ENCODE measurements at places on chromosomes 6 and 20.

- DNase-seq = peak; percentile 16
Measured at GRCh38 chr20:5168651-5169396, 42.0 kb downstream of the CDS2 start.

- no peak for DNase-seq
Measured at GRCh38 chr6:113920663-113921267, 50.2 kb downstream of the HDAC2 start.

DNA sequence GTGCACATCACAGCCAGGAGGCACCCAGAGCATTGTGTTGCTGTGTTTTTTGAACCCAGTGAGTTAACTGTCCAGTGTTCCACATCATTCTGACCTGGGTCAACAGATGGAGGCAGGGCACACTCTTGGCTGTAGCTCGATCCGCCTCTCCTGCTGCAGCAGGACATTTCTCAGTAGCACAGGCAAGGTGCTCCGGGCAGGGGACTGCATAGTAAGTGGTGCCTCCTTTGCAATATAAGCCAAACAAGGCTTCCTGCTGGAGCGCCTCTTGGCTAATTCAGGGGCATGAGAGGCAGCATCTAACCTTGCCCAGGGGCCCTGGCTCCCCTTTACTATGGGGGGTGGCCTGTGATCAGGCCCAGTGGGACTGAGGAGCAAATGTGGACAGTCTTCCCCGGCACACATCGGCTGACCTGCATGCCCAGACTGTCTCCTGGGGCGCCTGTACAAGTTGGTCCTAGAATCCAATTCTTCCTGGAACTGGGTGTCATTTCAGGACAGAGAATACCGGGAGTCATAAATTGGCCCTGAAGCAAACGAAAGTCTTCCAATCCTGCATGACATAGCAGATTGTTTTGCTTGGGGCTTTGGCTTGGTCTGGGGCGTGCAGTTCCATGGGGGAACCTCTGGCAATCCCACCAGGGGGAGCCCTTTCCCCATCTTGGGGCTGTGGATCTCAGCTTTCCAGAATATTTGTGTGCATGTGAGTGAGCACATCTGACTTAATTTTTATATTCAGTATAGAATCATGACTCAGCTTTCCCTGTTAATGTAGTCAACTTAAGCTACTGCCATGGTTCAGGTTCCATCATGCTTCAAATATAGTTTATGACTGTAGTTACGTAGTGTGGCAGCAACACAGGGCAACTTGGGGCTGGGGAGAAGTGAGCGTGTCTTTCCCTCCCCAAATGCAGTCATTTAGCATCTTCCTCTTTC is 56.0 kb upstream of the DDR1 start:
- DNase-seq = peak; percentile 80

DNA sequence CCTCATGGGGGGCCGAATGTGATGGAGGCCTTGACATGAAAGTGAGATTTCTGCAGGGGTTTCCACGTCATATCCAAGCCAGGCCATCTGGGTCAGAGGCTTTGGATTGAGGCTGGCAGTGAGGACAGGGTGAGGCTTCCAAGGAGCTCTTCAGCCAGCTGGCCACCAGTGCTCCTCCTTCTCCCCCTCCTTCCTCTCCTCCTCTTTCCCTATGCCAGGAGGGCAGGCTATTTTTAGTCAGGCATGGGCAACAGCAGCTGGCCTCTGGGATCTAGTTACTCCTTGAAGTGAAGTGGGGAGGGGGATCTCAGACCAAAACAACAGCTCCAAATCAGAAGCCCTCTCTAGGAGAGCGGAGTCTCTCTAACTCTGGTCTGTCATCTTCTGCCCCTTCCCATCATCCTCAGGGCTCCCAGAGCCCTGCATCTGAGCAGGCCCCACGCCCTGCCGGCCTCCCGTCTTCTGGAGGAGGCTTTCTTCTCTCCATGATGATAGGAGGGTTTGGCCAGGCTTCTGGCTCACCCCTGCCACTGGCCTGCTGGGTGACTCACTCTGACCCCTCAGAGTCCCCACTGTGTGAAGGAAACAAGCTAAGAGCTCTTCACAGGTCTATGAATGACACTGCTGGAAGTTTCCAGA is 612 bp downstream of the TNNC2 start:
- no peak for DNase-seq

DNA sequence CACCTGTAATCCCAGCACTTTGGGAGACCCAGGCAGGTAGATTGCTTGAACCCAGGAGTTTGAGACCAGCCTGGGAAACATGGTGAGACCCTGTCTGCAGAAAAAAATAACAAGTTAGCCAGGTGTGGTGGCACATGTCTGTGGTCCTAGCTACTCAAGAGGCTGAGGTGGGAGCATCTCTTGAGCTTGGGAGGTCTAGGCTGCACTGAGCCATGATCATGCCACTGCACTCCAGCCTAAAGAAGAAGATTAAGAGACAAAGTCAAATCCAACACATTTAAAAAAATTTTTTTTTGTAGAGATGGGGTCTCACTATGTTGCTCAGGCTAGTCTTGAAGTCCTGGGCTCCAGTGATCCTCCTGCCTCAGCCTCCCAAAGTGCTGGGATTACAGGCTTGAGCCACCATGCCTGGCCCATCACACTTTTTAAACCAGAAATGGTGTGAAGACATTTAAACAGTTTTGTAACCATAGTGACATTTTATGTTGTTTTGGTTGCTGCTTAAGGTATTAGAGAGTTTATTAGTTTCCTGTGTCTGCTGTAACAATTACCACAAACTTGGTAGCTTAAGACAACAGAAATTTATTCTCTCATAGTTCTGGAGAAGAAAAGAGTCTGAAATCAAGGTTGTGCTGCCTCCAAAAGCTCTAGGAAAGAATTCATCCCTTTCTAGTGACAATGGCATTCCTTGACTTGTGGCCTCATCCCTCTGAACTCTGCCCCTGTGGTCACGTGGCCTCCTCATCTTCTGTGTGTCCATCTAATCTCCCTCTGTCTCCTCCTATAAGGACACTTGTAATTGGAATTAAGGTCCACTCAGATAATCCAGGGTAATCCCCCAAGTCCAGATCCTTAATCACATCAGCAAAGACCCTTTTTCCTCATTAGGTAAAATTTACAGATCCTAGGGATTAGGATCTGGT is 104.6 kb upstream of the TNFAIP3 start:
- no peak for DNase-seq

GRCh38 chr6:126086560-126086959 is 100.2 kb downstream of the TRMT11 start:
- DNase-seq = no peak

GRCh38 chr6:68372991-68373390 is 262.1 kb upstream of the ADGRB3 start:
- DNase-seq = no peak

DNA sequence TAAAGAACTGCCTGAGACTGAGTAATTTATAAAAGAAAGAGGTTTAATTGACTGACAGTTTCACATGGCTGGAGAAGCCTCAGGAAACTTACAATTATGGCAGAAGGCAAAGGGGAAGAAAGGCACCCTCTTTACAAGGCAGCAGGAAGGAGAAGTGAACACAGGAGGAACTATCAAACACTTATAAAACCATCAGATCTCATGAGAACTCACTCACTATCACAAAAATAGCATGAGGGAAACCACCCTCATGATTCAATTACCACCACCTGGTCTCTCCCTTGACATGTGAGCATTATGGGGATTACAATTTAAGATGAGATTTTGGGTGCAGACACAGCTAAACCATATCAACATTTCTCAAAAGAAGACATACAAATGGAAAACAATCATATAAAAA is 266.3 kb downstream of the EPM2A start:
- DNase-seq = no peak

GRCh38 chr20:53157443-53158408 is 185.6 kb downstream of the TSHZ2 start:
- peak; percentile 31 for DNase-seq

DNA sequence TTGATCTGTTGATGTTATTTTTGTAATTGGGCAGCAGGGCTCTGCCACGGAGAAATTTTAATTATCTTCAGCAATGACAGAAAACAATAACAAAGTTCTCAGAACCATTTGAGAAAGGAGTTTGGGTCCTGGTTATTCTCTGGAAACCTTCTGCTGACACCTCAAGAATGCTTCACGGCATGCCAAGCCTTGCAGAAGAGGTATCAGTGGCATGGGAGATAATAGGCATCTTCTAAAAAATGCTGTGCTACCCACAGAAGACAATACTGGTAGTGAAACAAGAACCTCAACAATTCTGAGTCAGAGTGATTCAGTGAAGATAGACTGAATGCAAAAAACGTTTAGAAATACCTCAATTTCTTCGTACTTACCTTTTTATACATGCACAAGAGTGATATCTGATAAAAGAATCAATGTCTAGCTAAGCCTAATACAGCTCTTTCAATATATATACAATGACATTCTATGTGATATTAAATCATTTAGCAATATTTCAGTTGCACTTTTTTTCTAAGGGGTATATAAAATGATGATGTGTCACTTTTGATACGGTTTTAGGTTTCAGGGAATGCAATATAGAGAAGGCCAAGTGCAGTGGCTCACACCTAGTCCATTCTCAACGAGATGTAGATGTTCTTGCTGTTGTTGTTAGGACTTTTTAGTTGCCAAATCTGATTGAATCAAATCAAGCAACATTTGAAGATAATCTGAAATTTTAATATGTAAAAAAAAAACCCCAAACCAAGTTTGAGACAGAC is 110.4 kb upstream of the COL21A1 start:
- no peak for DNase-seq

DNA sequence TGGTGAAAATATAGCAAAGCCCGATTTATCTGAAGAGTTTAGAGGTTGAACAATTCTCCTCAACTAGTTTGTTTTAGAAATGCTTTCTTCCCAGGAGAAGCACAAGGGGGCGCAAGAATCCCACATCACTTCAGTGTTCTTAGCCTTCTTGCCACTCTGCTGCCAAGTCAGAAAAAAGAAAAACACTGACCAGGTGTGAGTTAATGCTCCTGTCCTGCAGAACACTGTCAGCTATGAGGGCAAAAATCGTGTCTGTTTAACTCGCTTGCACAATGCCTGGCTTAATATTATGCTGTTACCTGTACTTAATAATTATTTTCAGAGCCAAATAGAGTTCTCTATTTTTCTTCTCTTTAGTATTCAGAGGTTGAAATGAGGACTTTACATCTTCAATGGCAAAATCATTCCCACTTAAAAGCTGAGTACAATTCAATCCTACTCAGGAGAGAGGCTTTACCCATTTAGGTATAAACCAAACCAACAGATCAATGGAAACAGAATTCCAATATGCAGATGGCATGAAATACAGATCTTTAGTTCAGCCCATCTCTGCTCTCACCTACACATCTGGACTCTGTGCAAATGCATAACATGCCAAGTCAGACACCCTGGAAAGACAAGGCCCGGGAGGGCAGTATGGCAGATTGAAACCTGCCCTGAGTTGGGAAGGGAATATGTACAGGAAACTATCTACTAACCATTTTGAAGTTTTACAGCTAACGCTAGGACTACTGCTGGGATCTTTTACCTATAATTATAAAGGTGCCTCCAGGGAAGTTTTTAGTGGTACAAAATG is 71.4 kb upstream of the TULP1 start:
- DNase-seq = peak; percentile 80

- no peak for DNase-seq
Measured at GRCh38 chr6:156306531-156306930, 470.6 kb upstream of the ARID1B start.

- DNase-seq = no peak
Measured at GRCh38 chr20:4261333-4262284, 246.3 kb upstream of the RNF24 start.

GRCh38 chr6:15305909-15306308 is 60.0 kb downstream of the JARID2 start:
- DNase-seq = no peak

GRCh38 chr20:39010496-39010895 is 48.4 kb downstream of the DHX35 start:
- no peak for DNase-seq

- DNase-seq = no peak
Measured at GRCh38 chr6:121504227-121504626, 68.8 kb downstream of the GJA1 start.

DNA sequence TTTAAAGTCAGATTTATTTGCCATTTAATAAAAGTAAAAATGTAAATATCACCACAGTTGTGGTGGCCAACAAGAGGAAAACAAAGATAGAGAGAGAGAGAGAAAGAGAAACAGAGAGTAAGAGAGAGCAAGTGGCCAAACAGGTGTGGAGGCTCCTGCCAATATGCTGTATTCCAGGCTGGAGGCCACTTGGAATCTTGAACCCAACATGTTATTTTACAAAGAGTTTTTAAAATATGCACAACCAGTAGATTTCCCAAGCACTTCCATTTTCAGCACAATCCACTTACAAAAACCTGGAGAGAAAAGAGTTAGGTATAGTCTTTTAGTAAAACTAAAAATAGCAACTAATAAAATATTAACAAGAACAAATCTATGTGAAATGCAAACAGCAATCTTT is 1323.1 kb upstream of the CITED2 start:
- DNase-seq = no peak

DNA sequence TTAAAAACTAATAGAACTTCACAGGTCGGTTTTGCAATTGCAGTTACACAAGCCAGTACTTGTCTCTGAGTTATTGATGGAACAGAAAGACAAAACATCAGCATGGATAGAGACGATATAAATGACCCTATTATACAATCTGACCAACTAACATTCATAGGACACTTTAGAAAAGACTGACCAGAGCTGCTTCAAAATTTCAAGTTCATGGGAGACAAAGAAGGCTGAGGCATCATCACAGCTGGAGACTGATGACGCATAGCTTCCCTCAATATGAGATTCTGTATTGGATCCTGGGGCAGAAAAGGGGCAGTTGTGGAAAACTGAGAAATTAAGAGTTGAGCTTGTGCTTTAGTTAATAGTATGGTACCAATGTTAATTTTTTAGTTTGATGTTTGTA is 174.0 kb downstream of the THBS2 start:
- no peak for DNase-seq

GRCh38 chr20:13236990-13237720 is 16.1 kb downstream of the ISM1 start:
- no peak for DNase-seq

GRCh38 chr6:144283646-144284477 is 1.3 kb upstream of the UTRN start:
- DNase-seq = no peak

GRCh38 chr6:33833599-33833998 is 29.8 kb upstream of the MLN start:
- DNase-seq = no peak

DNA sequence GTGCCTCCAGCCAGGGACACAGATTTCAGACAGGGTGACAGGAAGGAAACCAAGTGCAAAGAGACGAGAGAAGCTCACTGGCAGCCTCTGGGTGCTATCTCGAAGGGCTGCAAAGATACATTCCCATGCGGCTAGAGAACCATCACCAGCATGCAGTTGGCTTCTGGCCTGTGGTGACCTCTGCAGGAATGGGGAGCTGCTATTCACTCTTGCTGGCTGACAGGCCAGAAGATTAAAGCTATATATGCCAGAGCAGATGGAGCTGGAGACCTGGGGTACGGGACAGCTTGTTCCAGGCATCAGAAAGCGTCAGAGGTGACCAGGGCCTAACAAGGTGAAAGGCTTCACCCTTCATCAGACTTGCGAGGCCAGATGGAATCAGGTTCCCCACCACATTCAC is 20.0 kb downstream of the MAP1LC3A start:
- DNase-seq = no peak
